ENCODE measurements at places on chromosomes 5 and 9.

- DNase-seq = no peak
These were observed 102.4 kb downstream of the WDR41 start for GRCh38 chr5:77389746-77390145.

GRCh38 chr5:78727786-78728761 is 79.5 kb upstream of the LHFPL2 start:
- DNase-seq = no peak

DNA sequence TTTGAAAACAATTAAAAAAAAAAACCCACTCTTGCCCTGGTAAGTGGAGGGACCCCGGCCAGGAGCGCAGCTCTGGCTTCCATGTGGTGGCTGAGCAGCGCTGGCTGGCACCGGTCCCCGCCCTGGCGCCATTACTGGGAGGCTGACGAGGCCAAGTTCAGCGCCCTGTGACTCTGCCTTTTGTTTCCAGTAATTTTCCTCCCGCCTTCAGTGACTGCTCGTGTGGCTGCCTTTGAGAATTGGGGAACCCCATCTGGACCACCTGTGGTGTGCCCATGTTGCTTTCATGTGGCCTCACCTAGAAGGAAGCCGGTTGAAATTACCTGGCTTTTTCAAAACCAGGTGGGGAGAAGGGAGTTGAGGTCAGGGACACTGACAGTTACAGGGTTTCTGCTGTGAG is 136.1 kb downstream of the GAPVD1 start:
- DNase-seq = no peak

- DNase-seq = no peak
These were observed 11.1 kb upstream of the AJM1 start for GRCh38 chr9:136831002-136831719.

- no peak for DNase-seq
These were observed 77.0 kb downstream of the HMHB1 start for GRCh38 chr5:143888912-143889311.

DNA sequence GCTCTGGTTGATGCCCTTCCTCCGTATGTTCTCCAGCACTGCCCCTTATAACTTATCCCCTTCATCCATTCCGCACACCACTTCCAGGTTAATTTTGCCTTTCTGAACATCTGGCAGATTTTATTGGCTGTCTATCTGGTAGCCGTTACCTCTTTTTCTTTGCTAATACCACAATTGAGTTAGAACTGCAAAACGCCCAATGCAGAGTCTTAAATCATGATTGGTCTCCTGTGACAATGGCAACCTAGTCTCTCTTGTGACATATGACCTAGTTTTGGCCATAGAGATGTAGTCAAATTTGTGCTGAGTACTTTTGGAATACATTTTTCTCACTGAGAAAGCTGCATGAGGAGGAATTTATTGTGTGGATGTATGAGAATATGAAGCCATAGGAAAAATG is 365.7 kb upstream of the PRR16 start:
- no peak for DNase-seq

DNA sequence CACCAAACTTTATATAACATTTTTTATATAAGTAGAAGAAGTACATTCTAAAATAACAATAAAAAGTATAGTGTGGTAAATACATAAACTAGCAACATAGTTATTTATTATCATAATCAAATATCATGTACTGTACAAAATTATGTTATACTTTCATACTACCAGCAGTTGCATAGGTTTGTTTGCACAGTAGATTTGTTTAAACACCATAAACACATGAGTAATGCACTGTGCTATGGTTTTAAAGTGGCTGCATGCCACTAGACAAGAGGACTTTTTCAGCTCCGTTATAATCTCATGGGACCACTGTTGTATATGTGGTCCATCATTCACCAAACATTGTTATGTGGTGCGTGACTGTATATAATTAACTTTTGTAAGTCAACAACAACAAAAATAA is 137.6 kb downstream of the DRD1 start:
- no peak for DNase-seq

DNA sequence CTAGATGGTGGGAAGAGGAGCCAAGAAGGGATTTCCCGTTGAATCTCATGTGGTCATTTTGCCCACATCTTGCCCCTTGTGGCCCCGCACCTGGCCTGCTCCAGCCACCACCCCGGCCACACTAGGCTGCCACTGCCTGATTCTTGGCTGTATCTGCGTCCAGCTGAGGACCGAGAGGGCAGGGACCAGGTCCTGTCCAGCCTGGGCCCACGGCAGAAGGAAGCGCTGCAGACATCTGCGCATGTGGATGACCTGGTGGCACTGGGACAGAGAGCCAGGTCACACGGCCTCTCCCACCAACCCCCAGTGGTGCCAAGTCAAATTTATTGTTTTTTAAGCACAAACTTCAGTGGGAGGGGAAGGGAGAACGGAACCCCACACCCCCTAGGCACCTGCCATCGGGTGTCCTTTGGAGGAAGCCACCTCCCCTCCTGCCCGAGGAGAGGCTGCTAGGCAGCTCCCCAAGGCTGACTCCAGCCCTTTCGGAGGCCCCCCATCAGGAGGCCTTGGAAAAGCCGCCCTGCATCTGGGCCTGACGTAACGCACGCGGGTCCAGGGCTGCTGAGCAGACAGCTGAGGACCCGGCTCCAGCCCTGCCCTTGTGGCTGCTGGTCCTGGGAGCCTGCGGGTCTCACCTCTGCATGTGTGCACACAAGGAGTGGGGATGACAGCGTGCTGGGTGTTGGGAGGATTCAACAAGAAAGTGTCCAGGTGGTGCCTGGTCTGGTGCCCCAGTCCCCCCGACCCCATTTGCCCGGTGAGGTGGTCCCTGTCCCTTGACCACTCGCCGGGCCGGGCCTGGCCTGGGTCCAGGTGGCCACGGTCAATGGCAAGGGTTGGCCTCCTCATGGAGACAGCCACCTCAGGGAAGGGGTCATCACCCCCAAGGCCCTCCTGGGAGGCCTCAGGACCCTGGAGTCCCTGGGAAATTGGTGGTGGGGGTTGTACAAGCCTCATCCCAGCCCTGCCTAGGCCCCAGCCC is 5.9 kb upstream of the QRFP start:
- no peak for DNase-seq

DNA sequence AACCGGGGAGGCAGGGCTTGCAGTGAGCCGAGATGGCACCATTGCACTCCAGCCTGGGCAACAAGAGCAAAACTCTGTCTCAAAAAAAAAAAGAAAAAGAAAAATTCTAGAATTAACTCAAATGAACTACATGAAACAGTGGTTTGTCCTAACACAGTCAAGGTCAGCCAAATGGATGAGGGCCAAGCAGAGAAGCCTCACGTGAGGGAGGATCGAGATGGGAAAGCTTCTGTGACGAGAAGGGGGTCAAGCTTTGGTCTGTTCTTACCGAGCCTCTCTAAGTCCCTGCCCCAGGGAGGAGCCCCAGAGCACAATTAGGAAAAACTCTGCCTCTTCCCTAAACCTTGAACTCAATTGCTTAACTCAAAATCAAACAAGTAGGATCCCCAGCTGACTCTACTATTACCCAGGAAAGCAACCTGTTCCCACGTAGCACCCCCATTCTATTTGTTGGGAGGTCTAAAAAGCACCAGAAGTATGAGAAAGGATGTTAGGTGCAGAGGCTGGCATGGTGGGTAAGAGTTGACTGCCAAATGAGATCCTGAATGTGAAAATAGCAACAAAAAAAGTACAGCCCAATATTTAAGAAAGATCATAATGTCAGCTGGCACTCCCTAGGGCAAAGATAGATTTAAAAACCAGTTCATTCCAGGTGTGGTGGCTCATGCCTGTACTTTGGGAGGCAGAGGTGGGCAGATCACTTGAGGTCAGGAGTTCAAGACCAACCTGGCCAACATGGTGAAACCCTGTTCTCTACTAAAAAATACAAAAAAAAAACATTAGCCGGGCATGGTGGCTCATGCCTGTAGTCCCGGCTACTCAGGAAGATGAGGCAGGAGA is 7.2 kb downstream of the ALDH7A1 start:
- no peak for DNase-seq

DNA sequence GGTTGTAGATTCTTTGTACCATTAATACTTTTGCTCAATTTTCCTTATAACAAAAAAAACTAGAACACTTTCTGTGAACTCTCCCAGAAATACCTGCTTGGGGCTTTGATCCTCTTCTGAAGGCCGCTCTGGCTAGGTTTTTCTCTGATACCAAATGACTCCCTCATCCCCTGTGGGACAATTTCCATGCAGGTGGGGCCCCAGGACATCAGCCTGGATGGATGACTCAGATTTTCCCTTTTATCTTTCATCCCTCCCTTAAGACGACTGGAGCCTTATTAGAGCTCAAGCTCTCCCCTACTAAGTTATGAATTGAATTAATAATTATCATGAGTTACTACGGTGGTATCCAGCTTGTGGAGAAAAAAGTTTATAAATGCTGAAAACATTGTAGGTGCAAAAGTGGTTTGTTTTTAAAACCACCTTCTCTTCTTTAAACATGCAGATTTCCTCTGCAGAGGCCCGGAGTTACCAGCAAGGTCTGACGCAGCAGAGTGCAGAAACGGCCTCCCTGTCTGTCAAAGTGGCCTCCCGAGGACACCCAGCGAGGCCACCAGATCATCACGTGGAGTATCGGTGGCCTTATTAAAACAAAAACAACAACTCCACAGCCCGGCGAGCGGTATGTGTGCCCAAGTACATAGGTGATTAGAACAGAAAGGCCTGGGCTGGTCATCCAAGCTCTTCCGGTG is 50.8 kb upstream of the IRX4 start:
- DNase-seq = no peak

DNA sequence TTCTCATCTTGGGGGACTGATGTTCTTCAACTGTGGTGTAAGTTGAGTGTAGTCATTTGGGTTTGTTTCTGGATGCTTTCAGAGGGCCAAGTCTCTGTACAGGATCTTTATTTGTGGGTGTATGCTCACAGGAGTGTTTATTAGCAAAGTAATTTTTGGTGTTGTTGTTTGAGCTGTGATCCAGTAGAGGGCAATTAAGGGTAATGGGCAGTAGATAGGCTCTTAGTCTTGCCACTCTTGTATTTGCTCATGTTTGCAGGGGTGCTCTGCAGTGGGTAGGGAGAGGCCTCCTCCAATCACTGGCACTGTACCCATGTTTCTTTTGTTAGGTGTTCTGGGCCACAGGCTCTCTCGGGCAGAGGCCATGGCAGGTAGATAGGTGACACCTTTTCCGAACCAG is 45.9 kb upstream of the ITGA2 start:
- no peak for DNase-seq

DNA sequence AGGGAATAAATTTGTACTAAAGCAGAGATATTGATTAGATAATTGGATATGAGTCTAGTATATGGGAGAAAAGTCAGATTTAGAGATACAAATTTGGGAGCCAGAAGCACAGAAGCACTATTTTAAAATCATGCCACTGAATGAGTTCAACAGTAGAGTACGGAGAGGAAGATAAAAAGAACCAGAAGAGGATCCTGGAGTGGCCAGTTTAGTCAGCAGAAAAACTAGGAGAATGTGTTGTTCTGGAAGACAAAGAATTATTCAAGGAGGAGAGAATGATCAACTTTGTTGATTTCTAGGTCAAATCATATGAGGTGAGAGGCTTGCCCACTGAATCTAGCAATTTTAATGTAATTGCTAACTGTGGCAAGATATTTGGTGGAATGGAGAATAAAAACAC is 67.0 kb downstream of the NIPBL start:
- no peak for DNase-seq

DNA sequence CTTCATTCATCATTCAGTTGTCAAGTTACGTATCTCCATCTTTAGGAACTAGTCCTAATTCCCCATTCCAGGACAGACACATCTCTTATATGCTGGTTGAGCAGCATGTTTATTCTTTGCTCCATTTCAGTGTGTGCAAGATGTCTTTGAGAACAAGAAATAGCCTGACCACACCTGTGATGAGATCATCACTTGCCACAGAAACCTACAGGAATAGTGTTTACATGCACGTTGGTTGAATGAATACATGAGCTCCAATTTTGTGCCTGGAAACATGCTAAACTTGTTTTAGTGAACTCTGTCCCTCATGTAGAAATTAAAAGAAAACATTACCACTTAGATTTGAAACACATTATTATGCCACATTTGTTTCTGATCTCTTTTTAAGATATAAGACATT is 489.1 kb downstream of the CDH18 start:
- DNase-seq = no peak

GRCh38 chr5:133799571-133800237 is 168.7 kb downstream of the C5orf15 start:
- DNase-seq = no peak

- no peak for DNase-seq
These were observed 4.2 kb downstream of the DAB2 start for GRCh38 chr5:39420482-39421145.

- no peak for DNase-seq
These were observed 26.5 kb upstream of the CDKN2B start for GRCh38 chr9:22035591-22036011.

DNA sequence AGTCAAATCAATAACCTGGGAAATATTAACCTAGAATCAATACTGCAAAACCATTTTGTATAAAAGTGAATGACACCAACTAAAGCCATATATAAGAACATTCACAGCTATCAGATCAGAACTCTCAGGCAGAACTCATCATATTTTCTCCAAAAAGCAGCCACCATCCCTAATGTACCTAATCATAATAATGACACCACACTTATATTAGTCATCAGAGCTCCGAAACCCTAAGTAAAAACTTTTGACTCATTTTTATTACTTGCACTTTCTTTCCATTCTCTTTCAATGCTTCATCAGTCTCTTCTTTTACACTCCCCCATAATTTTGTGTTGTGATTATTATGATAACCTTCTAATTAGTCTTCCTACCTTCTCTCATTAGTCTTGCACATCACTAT is 45.3 kb downstream of the INSL6 start:
- DNase-seq = no peak

- no peak for DNase-seq
These were observed 38.6 kb downstream of the GRAMD2B start for GRCh38 chr5:126461838-126462237.

DNA sequence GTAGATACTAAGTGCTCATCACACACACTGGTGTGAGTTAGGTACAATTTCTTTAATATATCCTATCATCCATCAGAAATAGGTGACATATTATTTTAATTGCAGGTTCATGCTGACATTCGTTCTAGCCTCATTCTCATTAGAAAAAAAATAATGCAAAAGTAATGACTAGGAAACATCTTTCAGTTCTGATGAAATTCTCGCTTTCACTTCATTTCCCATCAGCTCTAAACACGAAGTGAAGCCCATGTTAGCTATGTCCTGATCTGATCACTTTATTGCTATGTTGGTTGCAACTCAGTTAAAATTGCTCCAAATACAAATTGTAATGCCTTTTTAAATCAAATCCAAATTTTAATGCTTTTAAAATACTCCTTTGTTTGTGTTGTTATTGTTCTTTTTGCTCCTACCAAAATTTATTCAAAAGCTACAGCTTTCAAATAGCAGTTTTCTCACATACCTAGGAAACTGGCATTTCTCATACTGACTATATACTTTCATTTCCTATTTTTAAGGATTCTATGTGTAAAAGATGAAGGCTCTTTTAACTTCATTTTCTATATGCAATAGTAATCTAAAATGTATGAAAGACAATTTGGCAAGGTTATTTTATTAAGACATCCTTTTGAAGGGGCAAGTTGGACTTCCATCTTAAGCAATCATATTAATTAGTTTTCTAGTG is 1237.8 kb upstream of the ACO1 start:
- DNase-seq = no peak

GRCh38 chr9:38311382-38312270 is 80.9 kb upstream of the ALDH1B1 start:
- no peak for DNase-seq
